ENCODE measurements at places on chromosomes 2 and 18. TPM values are rescaled to one million over a fixed set of nuclear protein-coding genes. Genes with fewer than 3 reads are reported as not detected.
A peak's percentile ranks its signal among the peaks of the same experiment; 100 is the strongest.

The COLEC11 gene
- not detected for total RNA-seq

The HOXD12 gene
- not detected for total RNA-seq

The GAL3ST2 gene
- 0.43 TPM for total RNA-seq

The MFF gene
- total RNA-seq, result 68.0 TPM

- ATAC-seq, result no peak
Observed at GRCh38 chr2:31354837-31355236, 59.7 kb downstream of the XDH start.

GRCh38 chr2:224847961-224848850 is 132.0 kb upstream of the CCDC195 start:
- peak; percentile 28 for ATAC-seq

DNA sequence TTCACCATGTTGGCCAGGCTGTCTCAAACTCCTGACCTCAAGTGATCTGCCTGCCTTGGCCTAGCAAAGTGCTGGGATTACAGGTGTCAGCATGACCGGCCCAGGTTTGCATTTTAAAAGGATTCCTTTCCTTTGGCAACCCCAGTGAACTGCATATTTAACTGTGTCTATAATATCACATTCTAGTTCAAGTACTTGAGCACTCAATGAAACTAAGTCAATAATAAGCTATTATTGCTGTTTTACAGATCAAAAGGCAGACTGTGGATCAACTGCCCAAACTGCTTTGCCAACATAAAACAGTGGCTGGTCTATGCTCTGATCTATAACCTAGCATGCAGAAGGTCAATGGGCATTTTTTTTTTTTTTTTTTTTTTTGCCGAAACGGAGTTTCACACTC is 144.5 kb downstream of the USP34 start:
- no peak for ATAC-seq

DNA sequence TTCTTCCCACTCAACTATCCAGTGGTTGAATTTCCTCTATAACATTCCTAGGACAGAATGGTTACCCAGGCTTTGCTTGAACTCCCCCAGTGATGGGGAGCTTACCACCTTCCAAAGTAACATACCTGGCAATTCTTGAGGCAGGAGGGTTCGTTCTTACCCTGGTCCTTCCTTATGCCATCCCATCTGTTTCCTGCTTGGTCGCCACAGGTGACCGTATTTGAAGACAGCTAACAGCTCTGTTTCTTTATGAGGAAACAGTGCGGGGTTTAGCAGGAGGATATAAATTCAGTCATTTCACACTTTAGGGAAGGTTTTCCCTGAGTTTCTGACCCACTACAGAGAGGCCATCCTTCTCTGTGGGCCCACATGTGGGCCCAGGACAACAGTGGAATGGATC is 42.6 kb downstream of the FOSL2 start:
- no peak for ATAC-seq

DNA sequence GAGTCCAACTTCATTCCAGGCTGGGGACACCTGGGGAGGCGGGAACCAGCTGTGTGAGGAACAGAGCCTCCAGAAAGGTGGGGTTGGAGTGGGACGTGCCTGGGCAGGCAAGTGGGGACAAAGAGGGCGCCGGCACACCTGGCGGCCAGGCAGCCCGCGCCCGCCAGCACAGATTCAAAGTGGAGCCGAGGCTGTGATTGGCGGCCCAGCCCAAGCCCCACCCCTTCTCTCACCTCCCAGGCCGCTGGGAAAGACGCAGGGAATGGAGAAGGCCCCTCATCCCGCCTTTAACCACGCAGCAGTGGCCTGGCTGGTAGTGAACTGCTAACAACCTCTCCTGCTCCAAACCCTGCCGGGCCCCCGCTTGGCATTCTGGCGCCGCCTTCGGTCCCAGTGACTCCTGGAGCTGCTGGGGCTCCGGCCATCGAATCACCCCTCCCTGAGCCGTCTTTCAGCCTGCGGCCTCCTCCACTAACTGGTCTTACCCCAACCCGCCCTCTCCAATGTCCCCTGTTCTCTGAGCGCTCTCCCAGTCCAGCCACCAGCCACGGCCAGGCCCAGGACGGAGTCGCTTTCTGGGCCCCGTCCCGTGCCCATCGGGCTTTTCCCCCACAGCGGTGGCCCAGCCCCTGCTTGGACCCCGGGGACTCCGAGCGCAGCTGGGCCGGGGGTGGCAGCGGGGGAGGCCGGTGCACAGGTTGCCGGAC is 27.9 kb upstream of the PTMA start:
- ATAC-seq, result peak; percentile 11

- no peak for ATAC-seq
Observed at GRCh38 chr18:57023275-57023882, 123.5 kb upstream of the BOD1L2 start.

DNA sequence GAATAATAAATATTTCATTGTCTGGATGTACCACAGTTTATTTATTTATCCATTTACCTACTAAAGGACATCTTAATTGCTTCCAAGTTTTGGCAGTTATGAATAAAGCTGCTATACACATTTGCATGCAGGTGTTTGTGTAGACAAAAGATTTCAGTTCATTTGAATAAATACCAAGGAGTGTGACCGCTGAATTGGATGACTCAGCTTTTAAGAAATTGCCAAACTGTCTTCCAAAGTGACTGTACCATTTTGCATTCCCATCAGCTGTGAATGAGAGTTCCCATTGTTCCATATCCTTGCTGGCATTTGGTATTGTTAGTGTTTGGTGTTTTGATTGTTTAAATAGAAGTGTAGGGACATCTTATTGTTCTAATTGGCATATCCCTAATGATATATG is 36.2 kb upstream of the FMNL2 start:
- ATAC-seq, result no peak

GRCh38 chr2:150872756-150873395 is 385.4 kb upstream of the RND3 start:
- ATAC-seq, result peak; percentile 74

- no peak for ATAC-seq
Observed at GRCh38 chr2:82803307-82803706, 1655.8 kb downstream of the SUCLG1 start.

DNA sequence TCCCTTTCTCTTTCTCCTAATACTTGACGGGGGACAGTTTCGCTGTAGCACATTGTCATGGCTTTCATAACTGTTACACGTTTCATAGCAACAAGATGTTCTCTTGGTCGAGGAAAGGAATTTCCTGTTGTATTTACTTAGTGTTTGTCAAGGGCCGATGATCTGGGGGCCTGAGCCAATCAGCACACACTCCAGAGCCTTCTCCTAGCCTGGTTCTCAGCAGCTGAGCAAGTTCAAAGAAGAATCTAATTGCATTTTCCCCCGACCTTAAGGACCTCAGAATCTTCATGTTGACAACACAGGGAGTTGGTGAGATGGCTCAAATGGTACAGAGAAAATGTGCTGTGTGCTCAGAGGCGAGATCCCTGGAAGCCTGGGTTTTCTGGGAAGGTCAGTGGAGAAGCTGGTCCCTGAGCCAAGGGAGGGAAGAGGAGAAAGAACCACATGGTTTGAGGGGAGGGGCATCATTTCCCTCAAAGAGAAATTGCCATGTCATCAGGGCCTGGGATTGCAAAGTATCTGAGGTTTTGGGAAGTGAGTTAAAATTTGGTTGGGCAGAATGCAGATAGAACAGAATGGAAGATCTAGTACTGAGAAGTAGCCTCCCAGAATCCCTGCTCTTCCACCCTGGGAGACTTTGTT is 76.9 kb upstream of the AGAP1 start:
- ATAC-seq, result peak; percentile 62

DNA sequence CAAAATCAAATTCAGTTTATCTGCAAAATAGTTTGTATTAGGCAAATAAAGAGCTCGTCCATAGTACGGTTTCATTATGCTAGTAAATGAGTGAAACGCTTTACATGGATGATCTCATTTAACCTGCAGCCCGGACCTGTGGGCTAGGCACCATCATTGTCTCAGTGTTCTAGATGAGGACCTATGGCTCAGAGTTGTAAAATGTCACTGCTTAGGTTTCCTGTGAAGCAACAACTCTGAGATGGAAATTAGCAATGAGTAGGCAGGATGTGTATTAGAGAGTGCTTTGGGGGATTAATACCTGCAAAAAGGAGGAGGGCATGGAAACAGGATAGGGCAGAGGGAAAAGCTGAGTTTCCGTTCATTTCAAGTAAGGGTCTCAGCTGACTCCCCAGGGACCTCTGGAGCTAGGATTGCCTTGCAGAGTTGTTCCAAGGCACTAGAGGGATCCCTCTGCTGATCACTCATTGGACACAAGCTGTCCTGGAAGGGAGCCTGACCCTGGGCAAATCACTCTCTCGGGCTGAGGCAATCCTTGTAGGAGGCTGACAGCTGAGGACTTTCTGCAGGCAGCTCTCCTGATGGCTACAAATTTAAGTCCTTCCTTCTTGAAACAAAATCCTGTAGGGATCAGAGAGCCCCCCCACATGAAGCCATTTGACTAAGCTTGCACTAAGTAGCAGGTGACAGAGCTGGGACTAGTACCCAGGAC is 58.8 kb upstream of the SIX2 start:
- no peak for ATAC-seq
